Suppressor macrophage treated with lipopolysaccharide for 4 hours (primary cell): ENCODE measurements at places on chromosomes 5 and 9.

- no peak for DNase-seq
These were observed 166.0 kb downstream of the HMHB1 start for GRCh38 chr5:143977891-143978461.

DNA sequence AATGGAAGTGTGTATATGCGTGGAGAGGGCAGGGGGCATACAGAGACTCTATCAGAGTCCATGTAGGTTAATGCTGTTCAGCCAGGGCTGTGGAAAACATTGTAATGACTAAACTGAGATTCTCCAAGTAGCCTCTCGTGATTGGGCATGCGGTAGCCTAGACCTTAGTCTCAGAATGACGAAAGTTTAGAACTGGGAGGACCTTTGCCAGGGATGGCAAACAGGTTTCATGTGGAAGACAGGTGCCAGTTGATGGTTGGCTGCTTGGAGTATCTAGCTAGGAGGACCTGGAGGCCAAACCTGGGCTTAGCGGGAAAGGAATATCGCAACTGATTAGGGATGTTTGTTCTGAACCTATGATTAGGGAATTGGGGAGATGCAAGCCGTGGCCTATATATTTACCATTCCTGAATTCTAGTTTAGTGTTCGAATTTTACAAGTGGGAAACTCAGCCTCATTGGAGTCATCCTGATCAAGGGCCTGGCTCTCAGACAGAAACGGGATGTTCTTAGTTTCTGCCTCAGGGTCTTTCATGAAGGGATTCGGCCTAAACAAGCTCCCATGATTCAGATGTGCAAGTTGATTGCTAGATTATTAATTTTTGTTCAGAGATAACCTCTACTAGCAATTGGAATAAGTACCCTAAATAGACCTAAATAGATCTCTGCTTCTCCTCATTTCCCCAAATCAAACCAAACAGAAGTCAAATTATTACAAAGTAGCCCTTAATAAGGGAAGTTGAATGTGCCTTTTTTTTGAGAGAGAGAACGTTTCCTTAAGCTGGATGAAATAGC is 26.8 kb upstream of the TJP2 start:
- no peak for DNase-seq

DNA sequence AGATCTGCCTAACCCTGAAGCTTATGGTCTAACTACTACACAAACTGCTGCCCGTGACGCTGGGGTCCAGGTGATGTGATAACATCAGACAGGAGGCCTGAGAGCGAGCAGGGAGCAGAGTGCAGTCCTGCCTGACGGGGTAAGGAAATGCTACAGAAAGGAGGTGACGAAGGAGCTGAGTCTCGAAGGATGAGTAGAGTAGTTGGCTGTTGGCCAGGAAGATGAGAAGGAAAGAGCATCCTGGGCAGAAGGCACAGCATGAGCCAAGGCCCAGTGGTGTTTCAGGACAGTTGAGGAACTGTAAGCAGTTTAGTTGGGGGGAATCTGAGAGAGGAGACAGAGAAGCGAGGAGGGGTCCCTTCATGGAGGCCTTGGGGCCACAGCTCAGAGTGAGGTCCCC is 136.0 kb upstream of the TBC1D2 start:
- DNase-seq = no peak

- no peak for DNase-seq
These were observed 187.4 kb downstream of the MAN2A1 start for GRCh38 chr5:109876941-109877669.

- DNase-seq = no peak
These were observed 209.0 kb upstream of the MVB12B start for GRCh38 chr9:126117631-126118030.

GRCh38 chr5:72307573-72307967 is 12.5 kb downstream of the MRPS27 start:
- DNase-seq = no peak
